Posterior vena cava (tissue), 2 donors: ENCODE measurements at places on chromosomes 1 and 21. TPM values are rescaled to one million over a fixed set of nuclear protein-coding genes. Genes with fewer than 3 reads are reported as not detected.

ZCCHC17 gene
- total RNA-seq, result 18.7 TPM

RNF223 gene
- total RNA-seq, result not detected

RXFP4 gene
- total RNA-seq, result not detected

COL16A1 gene
- 93.3 TPM for total RNA-seq

MYOC gene
- total RNA-seq, result 28.9 TPM

OLIG2 gene
- not detected for total RNA-seq

SLC1A7 gene
- total RNA-seq, result 2.5 TPM

EPHB2 gene
- total RNA-seq, result 11.4 TPM

DCDC2B gene
- total RNA-seq, result not detected

TCHHL1 gene
- not detected for total RNA-seq

KRTAP21-2 gene
- not detected for total RNA-seq

FCRL5 gene
- 0.19 TPM for total RNA-seq

TEKT2 gene
- total RNA-seq, result not detected

MFAP2 gene
- 52.1 TPM for total RNA-seq

RPS8 gene
- total RNA-seq, result 1,494 TPM

GPR3 gene
- 0.37 TPM for total RNA-seq

SPATA21 gene
- not detected for total RNA-seq

PPP1R12B gene
- total RNA-seq, result 545 TPM

AQP10 gene
- 0.24 TPM for total RNA-seq

IL23R gene
- not detected for total RNA-seq

CITED4 gene
- total RNA-seq, result 8.3 TPM

FCAMR gene
- total RNA-seq, result not detected

UMODL1 gene
- total RNA-seq, result not detected

SPEN gene
- 59.9 TPM for total RNA-seq

C1QB gene
- 125 TPM for total RNA-seq

LMOD1 gene
- 297 TPM for total RNA-seq

CCDC27 gene
- not detected for total RNA-seq

GCSAML gene
- total RNA-seq, result 0.29 TPM

CLCA1 gene
- total RNA-seq, result not detected

TMEM240 gene
- 7.8 TPM for total RNA-seq

THEMIS2 gene
- 34.7 TPM for total RNA-seq

EPS15 gene
- total RNA-seq, result 79.6 TPM

CNKSR1 gene
- total RNA-seq, result 0.32 TPM

CAPN8 gene
- total RNA-seq, result not detected
